Body of pancreas (tissue), 4 donors: ENCODE measurements at places on chromosomes 6 and 20. TPM values are rescaled to one million over a fixed set of nuclear protein-coding genes. Genes with fewer than 3 reads are reported as not detected.

DNA sequence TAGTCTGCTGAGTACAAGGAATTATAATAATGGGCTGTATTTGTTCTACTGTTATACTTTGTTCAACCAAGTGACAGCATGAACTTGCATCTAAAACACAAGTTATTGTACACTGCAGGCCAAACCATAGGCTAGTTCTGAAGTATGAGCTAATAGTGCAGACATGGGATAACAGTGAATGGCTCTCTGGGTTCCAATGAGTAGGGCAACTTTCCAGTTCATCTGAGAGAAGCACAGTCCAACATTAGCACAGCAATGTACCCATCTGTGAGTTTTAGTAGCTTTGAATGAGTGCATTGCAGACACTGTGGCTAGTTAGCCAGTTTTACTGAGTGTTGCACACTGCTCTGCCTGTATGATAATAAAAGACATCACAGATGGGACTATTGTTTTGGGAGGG, 56.5 kb upstream of the FUT9 start:
- DNase-seq: no peak
- no peak overlapping the region for H3K4me3 ChIP-seq
- H3K4me1 ChIP-seq: no peaks in the 10 kb centered on the region
- no peak overlapping the region for H3K27ac ChIP-seq
- no peaks in the 10 kb centered on the region for H3K36me3 ChIP-seq
- no peaks in the 10 kb centered on the region for H3K27me3 ChIP-seq

Gene DAAM2
- 12.2 TPM for total RNA-seq

DNA sequence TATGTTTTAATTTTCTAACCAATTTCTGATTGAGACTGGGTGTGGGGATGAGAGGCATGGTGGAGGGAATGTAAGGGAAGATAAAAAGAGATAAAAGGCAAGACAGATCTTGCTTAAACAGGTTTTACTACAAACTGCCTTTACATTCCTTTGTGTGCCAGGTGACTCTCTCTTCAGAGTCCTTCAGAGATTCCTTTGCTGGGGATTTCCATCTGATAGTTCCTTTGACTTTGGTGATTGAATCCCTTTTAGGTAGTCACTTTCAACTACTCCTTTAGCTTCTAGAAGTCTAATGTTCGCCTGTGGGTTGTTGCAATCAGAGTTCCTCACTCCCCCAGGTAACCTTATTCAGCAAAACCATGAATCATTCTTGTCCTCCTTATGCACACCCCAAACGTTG, 283.3 kb upstream of the MANEA start:
- H3K27ac ChIP-seq: no peak overlapping the region
- H3K4me3 ChIP-seq: no peak overlapping the region
- no peaks in the 10 kb centered on the region for H3K36me3 ChIP-seq
- H3K27me3 ChIP-seq: no peaks in the 10 kb centered on the region

DNA sequence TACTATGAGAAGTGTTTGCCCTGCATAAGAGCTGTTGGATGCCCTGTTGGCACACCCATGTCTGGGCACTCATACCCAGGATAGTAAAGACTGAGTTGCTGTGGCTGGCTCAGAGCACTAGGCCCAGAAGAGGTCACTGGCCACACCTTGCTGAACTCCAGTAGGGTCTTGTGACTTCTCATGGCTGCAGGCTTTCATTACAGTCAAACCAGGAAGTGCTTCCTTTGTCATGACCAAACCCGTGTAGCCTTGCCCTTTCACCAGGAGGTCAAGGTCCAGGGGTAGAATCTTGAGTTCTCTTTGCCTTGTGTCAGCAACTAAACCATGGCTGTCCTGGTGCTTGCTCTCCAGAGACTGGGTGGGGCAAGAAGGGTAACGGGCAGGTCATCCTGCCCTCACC, 49.5 kb downstream of the CD164 start:
- no peak for DNase-seq
- H3K27ac ChIP-seq: no peak overlapping the region
- no peak overlapping the region for H3K4me3 ChIP-seq

- peak overlapping the region; percentile 65 for H3K27ac ChIP-seq
- H3K4me1 ChIP-seq: no peaks in the 10 kb centered on the region
- H3K4me3 ChIP-seq: no peak overlapping the region
- no peak for DNase-seq
- no peaks in the 10 kb centered on the region for H3K27me3 ChIP-seq
- H3K36me3 ChIP-seq: no peaks in the 10 kb centered on the region
Measured at GRCh38 chr6:108840919-108841318, 7.3 kb upstream of the ARMC2 start.

Gene TRAPPC3L
- total RNA-seq: not detected

Gene RIPOR3
- 6.9 TPM for total RNA-seq

Gene POU5F1
- total RNA-seq: 4.9 TPM

DNA sequence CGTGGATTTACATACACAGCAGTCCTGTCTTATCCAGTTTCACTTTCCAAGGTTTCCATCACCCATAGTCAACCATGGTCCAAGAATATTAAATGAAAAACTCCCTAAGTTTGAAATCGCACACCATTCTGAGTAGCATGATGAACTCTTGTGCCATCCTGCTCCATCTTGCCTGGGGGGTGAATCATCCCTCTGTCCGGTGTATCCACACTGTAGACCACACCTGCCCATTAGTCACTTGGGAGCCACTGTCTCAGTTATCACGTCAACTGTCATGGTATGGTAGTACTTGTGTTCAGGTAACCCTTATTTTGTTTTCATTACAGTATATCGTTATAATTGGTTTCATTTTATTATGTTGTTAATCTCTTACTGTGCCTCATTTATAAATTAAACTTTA, 38.5 kb downstream of the PTGIS start:
- H3K27ac ChIP-seq: no peak overlapping the region
- H3K36me3 ChIP-seq: no peaks in the 10 kb centered on the region
- no peaks in the 10 kb centered on the region for H3K27me3 ChIP-seq
- H3K4me1 ChIP-seq: no peaks in the 10 kb centered on the region

GRCh38 chr6:17013701-17014100, 88.1 kb upstream of the STMND1 start:
- no peak overlapping the region for H3K27ac ChIP-seq
- H3K36me3 ChIP-seq: no peaks in the 10 kb centered on the region
- H3K4me1 ChIP-seq: peaks cover 14% of the 10 kb centered on the region

Gene OR2B6
- total RNA-seq: not detected

GRCh38 chr20:60810561-60810960, 441.5 kb upstream of the CDH4 start:
- H3K27ac ChIP-seq: no peak overlapping the region
- H3K4me3 ChIP-seq: no peak overlapping the region
- no peaks in the 10 kb centered on the region for H3K27me3 ChIP-seq
- DNase-seq: no peak
- no peaks in the 10 kb centered on the region for H3K4me1 ChIP-seq

Gene ATP9A
- total RNA-seq: 16.8 TPM

GRCh38 chr6:71982389-71982788, 96.0 kb downstream of the RIMS1 start:
- H3K27ac ChIP-seq: no peak overlapping the region
- no peak for DNase-seq
- no peak overlapping the region for H3K4me3 ChIP-seq
- H3K36me3 ChIP-seq: no peaks in the 10 kb centered on the region
- no peaks in the 10 kb centered on the region for H3K4me1 ChIP-seq
- H3K27me3 ChIP-seq: no peaks in the 10 kb centered on the region

DNA sequence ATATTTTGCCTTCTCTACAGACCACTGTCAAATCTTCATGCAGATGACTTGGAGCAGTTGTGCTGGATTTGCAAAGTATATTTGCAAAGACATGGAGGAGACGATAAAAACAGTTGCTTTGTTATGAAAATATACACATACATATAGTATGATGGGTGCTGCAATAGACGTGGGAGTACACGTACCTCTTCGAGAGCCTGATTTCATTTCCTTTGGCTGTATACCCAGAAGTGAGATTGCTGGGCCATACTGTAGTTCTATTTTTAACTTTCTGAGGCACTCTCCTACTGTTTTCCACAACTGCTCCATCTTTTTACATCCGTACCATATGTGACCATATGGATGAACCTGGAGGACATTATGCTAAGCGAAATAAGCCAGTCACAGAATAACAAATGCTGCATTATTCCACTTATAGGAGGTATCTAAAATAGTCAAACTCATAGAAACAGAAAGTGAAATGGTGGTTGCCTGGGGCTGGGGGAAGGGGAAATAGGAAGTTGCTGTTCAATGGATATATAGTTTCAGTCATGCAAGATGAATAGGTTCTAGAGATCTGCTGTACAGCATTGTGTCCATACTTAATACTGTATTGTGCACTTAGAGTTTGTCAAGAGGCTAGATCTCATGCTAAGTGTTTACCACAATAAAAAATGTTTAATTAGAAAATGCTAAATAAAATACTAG, 223.8 kb downstream of the HAO1 start:
- H3K4me3 ChIP-seq: no peak overlapping the region
- no peaks in the 10 kb centered on the region for H3K27me3 ChIP-seq
- no peak for DNase-seq
- no peaks in the 10 kb centered on the region for H3K36me3 ChIP-seq

Gene ZNF337
- 13.7 TPM for total RNA-seq

DNA sequence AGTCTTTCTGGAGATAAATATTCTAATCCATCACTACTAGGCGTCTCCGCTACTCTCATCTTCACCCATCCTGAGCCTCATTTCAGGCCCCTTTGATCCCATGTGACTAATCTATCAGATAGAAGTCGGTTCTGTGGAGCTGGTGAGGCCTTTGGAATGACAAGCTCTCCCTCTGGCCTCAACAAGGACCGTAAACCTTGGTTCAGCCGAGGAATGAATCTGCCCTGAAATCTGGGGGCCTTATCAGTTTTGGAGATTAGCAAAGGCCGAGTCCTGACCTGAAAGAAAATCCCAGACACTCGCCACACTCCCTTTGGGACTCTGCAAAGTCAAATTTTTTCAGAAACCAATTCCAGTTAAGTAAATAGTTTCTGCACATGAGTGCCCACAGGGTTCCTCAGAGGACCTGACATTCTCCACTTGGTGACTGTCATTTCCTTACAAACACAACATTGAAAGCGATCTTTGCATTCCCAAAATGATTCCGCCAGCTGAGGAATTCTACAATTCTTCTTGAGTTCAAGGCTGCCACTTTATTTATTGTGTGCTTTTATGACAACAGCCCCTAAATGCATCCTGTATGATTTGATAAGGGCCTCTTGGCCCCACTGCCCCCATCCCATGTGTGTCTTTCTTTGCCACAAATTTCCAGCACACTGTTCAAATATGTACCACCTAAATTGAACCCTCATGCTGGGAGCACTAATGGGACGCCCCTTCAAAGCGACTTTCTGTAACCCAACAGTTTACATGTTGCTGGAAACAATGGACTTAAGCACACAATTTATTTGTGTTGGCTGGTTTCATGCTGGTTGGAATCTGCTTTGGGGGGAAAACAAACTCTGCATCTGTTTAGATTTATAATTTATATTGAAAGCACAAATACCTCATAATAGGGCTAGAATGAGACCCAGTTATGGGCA, 10.0 kb upstream of the RIPOR3 start:
- no peak for DNase-seq
- H3K36me3 ChIP-seq: no peaks in the 10 kb centered on the region
- H3K27me3 ChIP-seq: no peaks in the 10 kb centered on the region

Gene CD2AP
- total RNA-seq: 28.5 TPM

Gene PTPRT
- total RNA-seq: 1.0 TPM

GRCh38 chr20:11791835-11792567, 125.7 kb upstream of the BTBD3 start:
- H3K4me1 ChIP-seq: no peaks in the 10 kb centered on the region
- no peak overlapping the region for H3K4me3 ChIP-seq
- H3K36me3 ChIP-seq: no peaks in the 10 kb centered on the region
- no peak for DNase-seq
- no peaks in the 10 kb centered on the region for H3K27me3 ChIP-seq

Gene NOL7
- 52.1 TPM for total RNA-seq

GRCh38 chr6:67889682-67889995, 745.4 kb upstream of the ADGRB3 start:
- no peaks in the 10 kb centered on the region for H3K27me3 ChIP-seq
- H3K27ac ChIP-seq: no peak overlapping the region
- no peak overlapping the region for H3K4me3 ChIP-seq
- H3K36me3 ChIP-seq: no peaks in the 10 kb centered on the region

- H3K4me3 ChIP-seq: no peak overlapping the region
- H3K4me1 ChIP-seq: no peaks in the 10 kb centered on the region
- no peak for DNase-seq
- H3K27me3 ChIP-seq: no peaks in the 10 kb centered on the region
- no peaks in the 10 kb centered on the region for H3K36me3 ChIP-seq
- no peak overlapping the region for H3K27ac ChIP-seq
Measured at GRCh38 chr6:47169785-47170616, 127.9 kb upstream of the ADGRF1 start.

DNA sequence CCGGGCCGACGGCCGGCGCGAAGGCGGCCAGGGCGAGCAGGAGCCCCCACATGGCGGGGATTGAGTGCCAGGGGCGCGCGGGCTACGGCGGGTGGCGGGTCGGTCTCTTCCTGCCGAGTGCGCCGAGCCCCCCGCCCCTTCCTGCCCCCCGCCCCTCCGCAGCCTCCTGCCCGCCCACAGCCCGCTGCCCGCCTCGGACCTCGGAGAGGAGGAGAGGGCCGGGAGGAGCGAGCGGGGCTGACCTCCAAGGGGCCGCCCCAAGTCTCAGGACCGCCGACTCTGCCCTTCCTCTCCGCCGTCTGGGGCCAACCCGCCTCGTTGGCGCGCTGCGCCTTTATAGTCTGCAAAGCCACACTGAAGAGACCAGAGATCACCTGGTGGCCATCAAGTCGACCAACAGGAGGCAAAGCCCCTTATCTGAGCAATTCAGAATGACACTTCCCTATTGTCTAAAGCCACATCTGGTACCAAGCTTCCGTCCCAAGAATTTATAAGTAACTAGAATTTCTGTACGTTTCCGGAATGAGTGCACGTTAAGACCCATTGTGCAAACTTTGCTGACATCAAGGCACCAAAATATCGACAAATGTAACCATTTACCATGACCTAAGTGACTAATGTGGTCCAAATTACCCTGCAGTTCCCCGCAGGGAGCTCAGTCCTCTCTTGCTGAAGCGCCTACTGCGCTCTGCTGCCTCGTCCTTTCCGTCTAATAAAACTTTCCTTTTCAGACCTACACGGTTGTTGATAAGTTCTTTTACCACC, at the start of gene CPXM1:
CPXM1 (minus strand) TSS at position 107 of the 765 bp plus-strand sequence; CDS start at position 52, 55 bp downstream.
- no peak within 1 kb of the TSS for H3K4me3 ChIP-seq
- H3K27me3 ChIP-seq: no peaks in the 10 kb centered on the region
- no peak for DNase-seq
- no peak within 1 kb of the TSS for H3K27ac ChIP-seq

Gene NEURL2
- 3.3 TPM for total RNA-seq

DNA sequence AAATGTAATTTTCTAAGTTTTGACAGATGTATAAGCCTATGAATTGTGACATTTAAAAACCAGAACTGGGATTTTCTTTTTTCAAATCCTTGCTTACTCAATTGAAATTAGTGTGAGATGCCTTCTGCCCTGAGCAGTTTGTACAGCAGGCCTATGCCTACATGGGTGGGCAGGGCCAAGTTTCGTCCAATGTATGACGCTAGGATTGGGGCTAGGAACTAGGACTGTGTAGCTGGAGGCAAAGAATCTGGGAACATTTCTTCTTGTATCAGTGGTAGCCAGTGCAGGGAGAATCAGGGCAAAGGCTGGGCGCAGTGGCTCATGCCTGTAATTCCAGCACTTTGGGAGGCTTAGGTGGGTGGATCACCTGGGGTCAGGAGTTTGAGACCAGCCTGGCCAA, 3.9 kb upstream of the PTPRA start:
- H3K4me3 ChIP-seq: no peak overlapping the region
- peaks cover 12% of the 10 kb centered on the region for H3K36me3 ChIP-seq
- no peaks in the 10 kb centered on the region for H3K27me3 ChIP-seq
- DNase-seq: no peak
- no peak overlapping the region for H3K27ac ChIP-seq

GRCh38 chr20:9590189-9590588, 75.8 kb downstream of the LAMP5 start:
- H3K4me3 ChIP-seq: no peak overlapping the region
- peak; percentile 31 for DNase-seq
- H3K27ac ChIP-seq: no peak overlapping the region
